ENCODE measurements at places on chromosomes 6 and 20.

- no peak for DNase-seq
These were observed 15.9 kb downstream of the KCNK5 start for GRCh38 chr6:39213195-39213920.

DNA sequence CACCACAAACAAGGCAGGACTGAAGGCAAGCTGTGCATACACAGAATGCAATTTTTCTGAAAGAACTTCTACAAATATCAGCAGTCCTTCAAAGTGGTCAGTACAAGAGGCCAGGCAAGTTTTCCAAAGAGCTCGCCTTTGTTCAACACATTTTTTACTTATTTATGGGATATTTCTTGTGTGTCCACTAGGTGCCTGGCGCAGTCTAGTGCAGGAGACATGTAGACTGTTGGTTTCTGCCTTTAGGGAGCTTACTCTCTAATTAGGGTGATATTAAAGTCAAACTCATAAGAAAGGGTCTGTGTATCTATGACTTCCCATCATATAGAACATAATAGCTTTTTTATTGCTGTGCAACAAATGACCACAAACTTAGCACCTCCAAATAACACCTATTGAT lies 21.2 kb upstream of the VEGFA start:
- DNase-seq, result no peak

DNA sequence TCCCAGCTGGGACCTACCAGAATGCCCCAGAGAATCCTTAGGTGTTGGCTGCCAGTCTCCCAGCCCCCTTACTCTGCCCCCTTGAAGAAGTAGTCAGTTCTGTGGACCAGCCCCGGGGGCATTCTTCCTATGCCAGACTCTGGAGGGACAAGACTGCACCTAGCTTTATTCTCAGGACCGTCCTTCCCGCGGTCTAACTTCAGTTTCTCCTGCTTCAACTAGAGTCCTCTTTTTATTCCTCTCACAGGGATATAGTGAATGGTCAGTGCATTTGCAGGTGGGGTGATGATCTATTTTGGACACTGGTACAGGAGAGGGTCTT lies 35.9 kb upstream of the MDFI start:
- no peak for DNase-seq

DNA sequence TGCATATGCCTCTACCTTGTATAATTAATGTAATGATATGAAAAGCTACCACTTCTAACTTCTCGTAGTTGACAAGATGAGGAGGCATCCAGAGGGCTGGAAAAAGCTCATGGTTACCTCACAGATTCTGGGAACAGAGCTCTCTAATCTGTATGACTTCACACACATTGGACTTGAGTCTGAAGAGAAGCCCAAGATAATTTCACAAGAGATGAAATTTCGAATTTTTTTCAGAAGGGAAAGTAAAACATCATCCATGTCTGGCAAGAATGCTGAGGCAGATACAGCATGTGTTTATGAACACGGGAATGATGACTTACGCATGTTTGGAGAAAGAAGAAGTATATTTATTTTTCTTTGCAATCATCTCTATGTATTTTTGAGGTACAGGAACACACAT lies 141.8 kb upstream of the TENT5A start:
- DNase-seq, result no peak

DNA sequence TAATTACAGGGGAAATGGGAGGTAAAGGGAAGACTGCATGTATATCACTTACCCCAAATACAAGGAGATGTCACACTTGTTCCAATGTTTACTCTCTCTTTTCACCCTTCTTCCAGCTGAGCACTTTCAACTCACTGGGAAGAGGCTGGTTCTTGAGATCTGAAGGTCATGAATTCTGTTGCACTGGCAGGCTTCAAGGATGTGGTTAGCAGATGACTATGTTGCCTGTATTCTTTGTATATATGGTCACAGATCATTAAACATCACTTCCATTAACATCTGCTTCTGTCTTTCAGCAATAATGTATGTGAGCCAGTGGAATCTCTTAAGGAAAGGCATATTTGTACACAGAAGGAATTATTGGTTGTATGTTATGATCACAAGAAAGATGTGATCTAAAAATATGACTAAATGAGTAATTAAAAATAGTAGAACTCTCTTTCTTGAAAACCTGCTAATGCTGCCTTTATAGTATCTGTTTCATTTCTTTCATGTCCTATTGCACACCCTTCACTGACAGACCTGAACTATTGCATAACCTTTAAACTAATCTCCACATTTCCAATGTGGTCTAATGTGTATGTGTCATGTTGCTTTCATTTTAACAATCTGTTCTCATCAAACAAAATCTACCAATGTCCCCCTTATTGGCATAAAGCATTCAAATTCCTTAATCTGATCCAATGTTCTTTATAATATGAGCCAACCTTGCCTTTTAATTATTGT lies 131.4 kb upstream of the EPHA7 start:
- DNase-seq, result no peak

GRCh38 chr20:52263757-52264156 lies 72.2 kb upstream of the ZFP64 start:
- no peak for DNase-seq

GRCh38 chr6:134707342-134708031 lies 242.4 kb downstream of the ALDH8A1 start:
- no peak for DNase-seq

DNA sequence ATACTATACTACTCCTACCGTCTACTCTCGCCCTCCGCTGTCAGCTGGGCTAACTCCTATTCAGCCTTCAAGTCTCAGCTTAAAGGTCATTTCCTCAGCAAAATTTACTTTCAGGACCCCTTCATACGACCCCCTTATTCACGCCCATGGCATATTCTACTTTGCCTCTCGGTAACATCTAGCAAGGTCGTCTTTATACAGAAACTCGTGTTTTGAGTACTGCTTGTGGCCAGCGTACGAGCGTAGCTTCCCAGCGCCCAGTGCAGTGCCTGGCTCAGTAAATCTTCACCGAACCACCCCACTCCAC lies 546 bp downstream of the CRNKL1 start:
- DNase-seq, result no peak

- no peak for DNase-seq
These were observed 110.3 kb downstream of the SLC35F1 start for GRCh38 chr6:118017301-118017848.

- no peak for DNase-seq
These were observed 85.8 kb upstream of the ARMC2 start for GRCh38 chr6:108762394-108762793.

DNA sequence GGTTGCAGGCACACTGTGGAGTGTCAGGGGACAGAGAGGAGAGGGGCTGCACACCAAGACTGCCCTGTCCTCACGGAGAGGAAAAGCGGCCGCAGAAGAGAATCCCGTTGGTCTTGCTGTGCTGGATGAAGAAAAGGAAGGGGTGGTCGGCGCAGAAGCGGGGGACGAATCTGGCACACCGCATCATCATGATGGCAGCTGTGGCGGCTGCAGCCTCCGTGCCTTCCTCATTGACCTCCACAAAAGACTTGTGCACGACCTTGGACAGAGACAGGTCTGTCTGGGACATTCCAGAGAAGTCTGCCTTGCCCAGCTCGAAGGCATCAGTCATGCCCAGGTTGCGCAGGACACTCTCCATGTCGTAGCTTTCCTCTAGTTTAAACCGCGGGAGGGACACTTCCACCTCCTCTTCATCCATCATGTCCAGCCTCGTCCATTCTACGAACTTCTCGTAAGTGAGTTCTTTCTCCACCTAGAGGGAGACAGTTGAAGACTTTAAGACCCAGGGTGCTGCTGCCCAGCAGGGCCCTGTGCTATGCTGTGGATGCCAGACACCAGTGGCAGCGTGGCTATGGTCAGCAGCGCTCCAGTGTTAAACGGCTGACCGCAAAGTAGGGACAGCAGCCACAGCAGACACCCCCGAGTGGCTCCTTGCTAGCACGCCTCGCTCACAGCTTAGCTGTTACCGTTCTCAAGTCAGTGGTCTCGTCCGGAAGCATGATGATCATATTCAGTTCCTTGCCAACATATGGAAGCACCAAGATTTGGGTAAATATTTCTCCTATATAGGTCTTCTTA lies 22.9 kb downstream of the SERPINB6 start:
- no peak for DNase-seq

- DNase-seq, result no peak
These were observed 46.0 kb downstream of the OR2B6 start for GRCh38 chr6:28003059-28003458.

DNA sequence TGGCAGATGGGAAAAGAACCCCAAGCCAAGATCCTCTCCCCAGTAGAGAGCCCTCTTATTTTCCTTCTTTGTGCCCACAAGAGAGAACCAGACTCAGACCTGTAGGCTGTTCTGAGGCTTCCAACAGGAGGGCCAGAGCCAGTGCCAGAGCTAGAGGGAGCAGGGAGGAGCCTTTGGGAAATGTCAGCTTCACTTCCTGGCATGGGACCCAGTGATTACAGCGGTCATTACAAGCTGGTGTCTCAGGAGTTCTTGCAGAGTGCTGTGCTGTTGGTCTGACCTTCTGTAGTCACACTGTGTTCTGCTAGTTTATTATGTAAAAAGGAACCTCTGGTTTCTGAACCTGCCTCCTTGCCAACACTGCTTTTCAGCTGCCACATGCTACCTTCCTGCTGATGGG lies 38.9 kb downstream of the STK35 start:
- DNase-seq, result no peak

- no peak for DNase-seq
These were observed 705.4 kb downstream of the PTPRT start for GRCh38 chr20:42484335-42484734.

GRCh38 chr20:58841539-58842264 lies 9.0 kb downstream of the GNAS-AS1 start:
- no peak for DNase-seq

GRCh38 chr20:63498960-63499337 lies at the start of gene EEF1A2:
Gene EEF1A2 (minus strand): TSS chr20:63499083. CDS start chr20:63497763, 1,320 bp downstream.
- peak; percentile 70 for DNase-seq

GRCh38 chr6:134474955-134475354 lies 157.0 kb upstream of the SGK1 start:
- DNase-seq, result no peak

- no peak for DNase-seq
These were observed 425.1 kb upstream of the SULF2 start for GRCh38 chr20:48210111-48211027.

DNA sequence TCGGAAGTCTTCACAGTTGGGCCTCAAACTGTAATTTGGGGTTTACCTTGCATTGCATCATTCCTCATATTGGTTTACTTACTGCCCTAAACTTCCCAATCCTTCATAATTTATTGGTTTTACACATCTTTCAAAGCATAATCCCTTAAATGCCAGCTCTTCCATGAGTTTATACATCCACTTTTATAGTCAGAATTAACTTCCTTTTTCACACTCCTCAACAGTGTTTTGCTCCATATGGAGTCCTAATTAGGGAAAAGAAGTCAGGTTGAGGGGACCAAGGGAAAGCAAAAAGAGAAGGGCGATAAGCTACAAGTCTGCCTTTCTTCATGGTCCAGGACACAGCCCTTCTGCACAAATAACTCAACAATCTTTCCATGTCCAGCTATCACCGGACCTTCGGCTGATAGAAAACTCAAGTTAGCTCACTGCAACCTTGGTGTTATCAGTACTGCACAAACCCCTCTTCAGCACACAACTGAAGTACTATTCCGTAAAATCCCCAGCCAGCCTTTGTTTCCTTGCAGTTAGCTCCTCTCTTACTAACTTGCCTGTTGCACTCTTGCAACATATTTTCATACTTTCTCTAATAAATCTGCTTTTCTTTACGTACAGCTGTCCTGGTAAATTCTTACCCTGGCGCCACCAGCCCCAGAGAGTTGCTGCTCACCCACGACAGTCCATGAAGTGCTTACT lies 2.0 kb downstream of the EEF1E1 start:
- DNase-seq, result no peak

DNA sequence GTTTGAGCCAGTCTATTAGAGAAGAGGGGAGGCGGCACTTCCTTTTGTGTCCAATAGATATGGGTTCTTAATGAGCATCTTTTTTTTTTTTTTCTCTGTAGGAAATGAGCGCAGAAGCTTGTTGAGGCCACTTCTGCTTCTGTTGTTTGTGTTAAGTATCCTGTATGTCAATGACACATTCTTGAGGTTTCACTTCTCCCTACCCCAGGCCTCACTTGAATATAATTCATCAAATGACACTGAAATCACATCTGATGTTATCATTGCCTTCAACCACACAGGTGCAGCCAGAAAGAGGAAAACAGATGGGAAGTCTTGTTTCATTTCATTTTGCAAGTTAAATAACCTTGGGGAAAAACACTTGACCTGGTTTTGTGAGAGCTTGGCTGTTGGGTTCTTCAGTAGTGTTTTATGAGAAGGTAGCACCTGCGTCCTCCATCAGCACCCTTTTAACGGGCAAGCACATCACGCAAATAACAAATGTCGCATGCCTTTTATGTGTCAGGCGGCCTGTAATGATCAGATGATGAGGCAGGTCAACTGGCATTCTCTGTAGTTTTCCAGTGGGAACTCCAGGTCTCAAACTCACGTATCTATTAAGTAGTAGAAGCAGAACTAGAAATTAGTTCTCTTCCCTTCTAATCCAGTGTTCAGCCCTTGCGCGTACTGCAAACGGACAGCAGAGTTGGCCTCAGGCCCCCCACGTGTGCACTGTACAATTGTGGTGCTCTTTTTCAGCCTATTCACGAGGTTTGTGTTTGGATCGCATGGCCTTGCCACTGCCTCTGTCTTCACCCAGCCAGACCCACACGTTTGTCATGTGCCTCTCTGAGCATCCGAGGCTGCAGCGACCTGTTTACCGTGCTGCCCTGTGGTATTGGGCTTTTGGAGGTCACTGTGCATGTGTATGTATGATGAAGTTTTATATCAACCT lies 23.5 kb downstream of the PLEKHG1 start:
- DNase-seq, result no peak

GRCh38 chr20:24699321-24700165 lies 230.1 kb downstream of the SYNDIG1 start:
- DNase-seq, result no peak

GRCh38 chr6:18121580-18122127 lies 823 bp downstream of the NHLRC1 start:
- DNase-seq, result no peak

DNA sequence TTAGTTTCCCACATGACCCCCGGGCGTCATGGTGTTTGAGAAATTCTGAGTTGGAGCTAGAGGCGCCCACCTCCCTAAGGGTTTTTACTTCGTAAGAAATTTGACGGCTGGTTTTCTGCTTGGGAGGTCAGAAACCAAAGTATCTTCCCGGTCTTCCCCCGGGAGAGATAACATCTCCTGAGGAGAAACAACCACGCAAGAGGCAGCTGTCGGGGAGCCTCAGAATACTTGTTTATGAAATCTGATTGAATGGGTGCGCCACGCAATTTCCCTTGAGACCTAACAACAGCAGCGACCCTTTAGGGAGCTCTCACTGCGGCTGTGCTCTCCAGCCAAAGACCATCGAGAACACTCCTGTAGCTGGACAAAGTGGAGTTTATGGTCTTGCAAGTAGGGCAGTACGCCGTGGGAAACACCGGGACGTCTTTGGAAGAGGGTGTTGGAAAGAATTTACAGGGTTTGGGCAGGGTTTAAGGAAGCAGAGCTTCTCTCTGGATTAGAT lies 608 bp upstream of the EIF2S2 start:
- DNase-seq, result peak; percentile 37

All from CD4-positive, alpha-beta T cell treated with Interleukin-6 for 4 hours (primary cell).